Stimulated activated CD4-positive, alpha-beta T cell treated with anti-CD3 and anti-CD28 coated beads, Interleukin-15, amount 100 ng/mL, for 48 hours (primary cell): ENCODE measurements at places on chromosomes 2 and 18.

- no peak for DNase-seq
Measured at GRCh38 chr2:207108440-207108839, 57.3 kb downstream of the KLF7 start.

GRCh38 chr2:71801969-71802368 is 345.7 kb downstream of the CYP26B1 start:
- no peak for DNase-seq

- no peak for DNase-seq
Measured at GRCh38 chr2:157192445-157193423, 64.8 kb upstream of the GALNT5 start.

- no peak for DNase-seq
Measured at GRCh38 chr2:96167407-96168013, 22.3 kb upstream of the DUSP2 start.

DNA sequence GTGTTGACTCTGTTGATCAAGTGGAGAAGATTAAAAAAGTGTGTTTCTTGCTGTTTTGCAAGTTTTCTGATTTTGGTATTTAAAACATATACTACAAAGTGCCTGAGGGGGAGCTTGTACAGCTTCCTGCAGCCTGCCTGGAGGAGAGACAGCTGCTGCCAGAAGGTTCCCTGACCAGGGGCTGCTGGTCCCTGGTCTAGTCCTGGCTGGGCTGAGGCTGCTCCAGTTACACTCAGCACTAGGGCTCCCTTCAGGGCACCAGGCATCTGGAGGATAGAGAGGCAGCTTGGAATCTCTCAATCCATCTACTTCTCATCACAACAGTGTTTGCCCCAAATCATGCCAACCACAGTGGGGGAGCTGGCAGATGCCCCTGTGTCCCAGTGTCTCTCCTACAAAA is 4.8 kb downstream of the MC2R start:
- no peak for DNase-seq

GRCh38 chr2:40448476-40449079 is 3.3 kb downstream of the SLC8A1 start:
- no peak for DNase-seq

GRCh38 chr2:147910990-147911473 is 66.2 kb downstream of the ACVR2A start:
- DNase-seq, result no peak
